ENCODE measurements at places on chromosomes 1 and 21.

DNA sequence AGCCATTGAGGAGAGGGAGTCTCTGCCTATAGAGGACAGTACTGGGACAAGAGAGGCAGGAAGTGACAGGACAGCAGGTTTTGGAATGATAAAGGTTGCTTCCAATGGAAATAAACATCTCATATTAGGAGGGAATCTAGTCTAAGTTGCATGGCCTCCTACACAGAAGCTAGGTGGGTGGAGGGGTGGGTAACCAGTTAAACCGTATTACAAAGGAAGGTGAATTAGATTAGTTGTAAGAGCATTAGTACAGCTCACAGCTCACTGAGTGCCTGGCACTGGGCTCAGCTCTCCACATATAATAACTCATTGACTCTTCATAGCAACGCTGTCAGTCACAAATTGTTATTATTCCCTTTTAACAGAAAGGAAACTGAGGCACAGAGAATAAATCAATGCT is 468.1 kb downstream of the PTPRU start:
- no peak for DNase-seq

DNA sequence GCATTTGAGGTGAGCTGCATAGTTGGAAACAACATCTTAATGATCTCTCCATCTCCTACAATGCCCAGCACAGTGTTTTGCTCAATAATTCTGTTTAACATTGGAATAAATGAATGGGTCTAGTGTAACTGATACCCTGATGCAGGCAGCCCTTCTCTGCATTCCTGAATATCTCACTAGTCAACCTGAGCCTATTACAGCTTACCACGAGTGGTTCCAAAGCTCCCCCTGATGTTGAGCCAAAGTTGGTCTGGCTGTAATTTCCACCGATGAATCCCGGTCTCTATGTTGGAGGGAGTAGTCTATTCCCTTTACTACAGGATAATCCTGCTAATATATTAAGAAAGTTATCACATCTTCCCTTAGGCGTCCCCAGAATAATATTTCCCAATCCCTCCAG is 63.8 kb downstream of the ZBTB18 start:
- DNase-seq = no peak

DNA sequence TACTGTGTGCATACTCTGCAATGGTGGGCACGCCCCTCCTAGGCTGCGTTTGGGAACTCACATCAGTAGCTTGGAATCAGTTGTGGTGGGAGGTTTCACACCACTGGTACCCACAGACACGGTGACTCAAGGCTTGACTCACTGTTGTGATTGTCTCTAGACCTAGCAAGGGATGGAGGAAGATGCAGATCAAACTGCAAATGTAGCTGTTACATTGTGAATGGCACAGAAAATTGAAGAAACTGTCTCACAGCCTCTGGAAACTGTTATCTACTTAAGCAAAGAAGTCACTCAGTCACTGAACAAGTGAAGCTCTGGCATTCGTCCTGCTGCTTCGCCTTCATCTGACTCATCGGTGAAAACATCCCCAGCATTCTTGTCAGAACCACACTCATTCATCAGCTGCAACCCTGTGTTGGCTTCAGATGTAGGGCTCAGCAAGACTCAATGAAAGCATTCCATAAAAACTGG is 59.5 kb downstream of the POFUT2 start:
- DNase-seq = peak; percentile 73

DNA sequence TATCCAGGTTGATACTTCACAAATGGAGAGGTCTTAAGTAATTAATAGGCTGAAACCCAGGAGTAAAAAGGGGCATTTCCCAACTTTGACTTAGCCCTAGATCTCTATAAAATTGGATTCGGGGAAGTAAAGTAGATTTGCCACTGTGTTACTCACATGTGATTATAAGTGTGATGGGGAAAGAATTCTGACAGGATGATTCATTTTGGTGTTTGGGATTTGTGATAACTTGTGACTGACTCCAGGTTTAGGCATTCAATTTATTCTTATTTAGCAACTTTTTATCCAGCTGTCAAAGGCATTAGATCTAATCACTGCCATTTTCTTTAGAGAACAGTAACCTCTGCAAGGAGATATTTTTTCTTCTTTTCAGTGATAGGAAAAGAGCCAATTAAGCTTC is 175.5 kb downstream of the ASTN1 start:
- DNase-seq = no peak

DNA sequence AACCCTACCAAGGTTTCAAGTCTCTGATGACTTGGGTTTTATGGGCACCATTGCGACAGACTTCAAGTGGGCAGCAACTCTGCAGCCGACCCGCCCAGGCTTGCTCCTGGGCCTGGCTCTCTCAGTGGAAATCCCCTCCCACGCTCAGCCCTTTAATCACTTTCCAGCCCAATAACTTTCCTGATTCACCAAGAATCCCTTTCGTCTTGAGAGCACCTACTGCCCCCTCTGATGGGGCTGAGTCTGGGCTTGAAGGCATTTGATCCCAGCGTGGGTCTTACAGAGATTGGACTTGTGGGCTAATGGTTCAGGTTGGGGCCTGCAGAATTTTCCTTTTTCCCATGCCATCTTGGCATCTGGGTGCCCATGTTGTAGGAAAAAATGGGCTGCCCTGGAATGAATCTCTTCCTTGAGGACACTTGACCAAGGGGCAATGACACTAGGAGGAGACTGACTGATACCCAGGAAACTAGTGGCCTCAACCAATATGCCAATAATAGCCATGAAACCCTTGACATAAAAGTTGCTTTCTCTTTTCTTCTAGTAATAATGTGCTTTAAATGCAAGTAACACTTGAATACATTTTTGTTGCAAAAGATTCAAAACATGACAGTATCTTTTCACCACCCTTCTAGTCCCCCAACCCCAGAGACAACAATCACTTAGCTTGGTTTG is 7.8 kb upstream of the PHLDA3 start:
- no peak for DNase-seq

All from CD4-positive, alpha-beta T cell treated with Interleukin-12 subunit alpha and Interleukin-12 subunit beta, for 1 hour (primary cell).